A172 (cell line): ENCODE measurements at places on chromosomes 11 and 22. TPM values are rescaled to one million over a fixed set of nuclear protein-coding genes. Genes with fewer than 3 reads are reported as not detected.

DNA sequence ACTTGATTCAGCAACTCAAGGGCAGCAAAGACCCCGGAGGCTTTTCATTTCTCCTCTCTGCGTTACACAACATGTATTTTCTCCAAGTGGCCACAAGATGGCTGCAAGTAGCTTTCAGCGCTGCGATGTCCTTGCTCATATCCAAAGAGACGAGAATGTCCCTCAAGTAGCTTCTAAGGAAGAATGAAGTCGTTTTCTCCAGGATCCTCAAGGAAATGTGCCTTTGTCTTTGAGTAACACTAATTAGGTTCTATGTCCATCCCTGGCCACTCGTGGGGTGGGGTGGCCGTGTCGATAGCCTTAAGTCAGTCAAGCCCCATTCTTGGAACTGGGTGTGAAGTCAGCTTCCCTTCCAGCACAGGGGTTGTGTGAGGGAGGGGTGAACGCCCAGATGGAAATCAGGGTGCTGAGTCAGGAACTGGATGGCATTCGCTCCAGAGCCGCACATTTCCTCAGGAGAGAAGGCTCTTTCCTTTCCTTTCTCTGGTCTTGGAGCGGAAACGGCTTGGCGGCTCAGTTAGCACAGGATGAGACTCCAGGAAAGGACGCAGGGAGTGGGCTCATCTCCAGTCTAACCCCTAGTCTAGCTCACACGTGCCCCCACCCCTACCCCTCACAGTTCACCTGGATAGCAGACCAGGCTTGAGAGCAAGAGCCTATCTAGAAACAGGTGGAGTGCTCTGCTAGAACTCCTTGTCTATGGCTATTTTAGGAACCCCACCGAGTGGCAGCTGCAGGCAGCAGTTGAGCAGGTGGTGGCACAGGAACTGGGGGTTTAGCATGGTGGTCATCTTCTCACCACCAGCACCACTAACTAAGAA lies 44.3 kb downstream of the NNMT start:
- DNase-seq, result peak; percentile 80

DNA sequence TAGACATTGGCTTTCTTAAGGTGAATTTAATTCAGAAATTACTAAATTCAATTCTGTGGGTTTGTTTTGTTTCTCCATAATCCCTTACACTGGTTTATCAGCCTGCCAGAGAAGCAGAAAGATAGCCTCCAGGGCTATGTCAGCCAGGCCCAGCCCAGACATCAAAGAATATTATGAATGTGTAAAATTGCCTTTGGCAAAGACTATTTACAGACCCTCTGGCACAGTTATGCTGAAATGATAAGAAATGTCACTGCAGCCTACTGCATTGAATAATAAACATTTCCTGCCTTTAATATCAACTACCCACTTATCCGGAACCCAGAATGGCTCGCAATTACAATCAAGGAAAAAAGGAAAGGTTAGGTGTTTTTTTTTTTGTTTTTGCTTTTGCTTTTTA lies 562.5 kb upstream of the LRRC4C start:
- DNase-seq, result no peak

DNA sequence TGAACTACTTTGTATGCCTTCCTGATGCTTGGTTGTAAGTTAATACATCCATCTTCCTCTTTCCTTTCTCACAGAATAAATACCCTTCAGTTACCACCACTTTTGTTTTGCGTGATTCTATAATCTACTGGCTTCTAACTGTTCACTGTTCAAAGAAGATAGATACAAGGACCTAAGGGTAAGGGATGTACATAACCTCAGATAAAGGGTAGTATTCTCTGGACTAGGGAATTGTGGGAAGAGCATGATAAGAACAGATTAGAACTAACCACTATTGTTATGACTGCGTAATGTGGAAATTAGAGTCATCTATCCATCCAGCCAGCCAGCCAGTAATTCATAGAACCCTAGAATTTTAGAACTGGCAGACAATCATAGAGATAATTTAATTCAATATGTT lies 36.4 kb downstream of the MAP6 start:
- no peak for DNase-seq

DNA sequence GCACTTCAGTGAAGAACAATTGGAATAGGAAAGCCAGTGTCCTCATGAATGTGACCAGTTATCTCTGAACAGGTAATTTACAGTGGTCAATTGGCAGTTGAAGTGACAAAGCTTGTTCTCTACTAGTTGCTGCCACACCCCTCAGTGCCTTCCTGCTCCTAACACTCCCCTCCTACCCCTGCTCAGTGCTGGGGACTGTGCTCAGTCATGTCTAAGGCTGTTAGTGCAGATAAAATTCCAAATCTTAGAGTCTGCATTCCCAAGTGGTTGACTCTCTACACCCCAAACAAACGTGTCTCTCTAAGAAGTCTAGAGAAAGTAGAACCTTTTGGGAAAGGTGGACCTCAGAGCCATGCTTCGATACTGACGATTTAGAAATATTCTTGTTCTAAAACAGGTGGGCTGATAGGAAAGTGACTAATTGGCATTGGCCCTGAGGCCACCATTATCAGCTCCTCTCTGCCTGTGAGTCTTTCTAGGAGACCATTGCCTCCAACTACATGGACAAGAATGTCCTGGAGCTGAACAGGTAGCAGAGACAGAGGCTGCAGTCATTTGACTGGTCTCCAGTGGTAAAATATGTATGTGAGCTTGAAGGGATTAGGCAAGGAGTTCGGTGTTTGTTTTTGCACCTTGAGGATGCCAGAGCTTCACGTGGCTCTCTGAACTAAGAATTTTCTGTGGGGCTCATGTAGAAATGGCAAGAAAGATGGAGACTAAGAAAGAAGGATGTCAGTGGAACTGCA lies 22.1 kb upstream of the NNMT start:
- no peak for DNase-seq

GRCh38 chr11:60889869-60890311 lies 16.5 kb downstream of the PRPF19 start:
- DNase-seq, result no peak

DNA sequence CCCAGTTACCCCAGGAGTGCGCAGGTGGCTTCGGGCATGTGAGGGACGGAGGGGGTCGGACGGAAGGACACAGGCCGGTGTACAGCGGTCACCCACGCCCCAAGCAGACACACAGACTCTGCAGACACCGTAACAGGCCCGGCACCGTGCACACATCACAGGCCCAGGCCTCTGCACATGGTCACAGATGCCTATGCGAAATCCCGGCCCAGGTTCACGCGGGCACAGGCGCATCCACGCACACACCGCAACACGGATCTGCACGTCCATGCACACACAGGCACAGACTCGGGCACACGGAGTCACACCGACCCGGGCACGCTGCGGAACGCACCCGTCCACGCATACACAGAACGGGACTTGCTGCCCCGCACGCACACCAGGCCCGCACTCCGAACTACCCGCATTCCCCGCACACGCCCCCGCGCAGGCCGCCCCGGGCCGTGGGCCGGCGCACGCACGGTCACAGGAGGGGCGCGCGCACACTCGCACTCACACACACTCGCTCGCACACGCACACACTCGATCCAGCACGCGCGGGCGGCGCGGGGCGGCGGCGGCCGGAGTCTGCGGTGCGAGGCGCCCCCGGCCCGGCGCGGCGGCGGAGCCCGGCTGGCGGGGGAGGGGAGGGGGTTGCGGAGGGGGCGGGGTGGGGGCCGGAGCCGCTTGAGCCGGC lies at the start of gene MGAT3:
Gene MGAT3, plus strand, starts transcription at position 491 of the 676 bp plus-strand sequence. CDS start 30,336 bp downstream, outside the sequence.
- no peak for DNase-seq

DNA sequence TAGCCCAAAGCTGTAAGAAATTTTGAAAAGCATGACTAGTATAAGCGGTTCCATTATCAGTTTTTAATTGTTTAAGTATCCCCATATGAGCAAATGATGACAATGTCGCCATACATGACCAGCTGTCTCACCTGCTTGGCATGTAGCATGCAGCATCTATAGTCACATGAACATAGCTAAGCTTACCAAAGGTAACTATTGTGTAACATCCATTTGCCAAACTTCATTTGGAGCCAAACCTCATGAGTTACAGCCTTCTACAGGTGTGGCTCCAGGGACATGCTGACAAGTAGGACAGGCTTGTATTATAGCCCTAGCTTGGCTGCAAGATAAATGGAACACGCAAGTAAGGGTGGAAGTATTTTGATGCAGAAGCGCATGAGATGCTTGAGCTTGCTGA lies 30.4 kb downstream of the OR10A6 start:
- no peak for DNase-seq

- peak; percentile 66 for DNase-seq
Measured at GRCh38 chr22:36144886-36145541, 15.5 kb downstream of the APOL3 start.

DNA sequence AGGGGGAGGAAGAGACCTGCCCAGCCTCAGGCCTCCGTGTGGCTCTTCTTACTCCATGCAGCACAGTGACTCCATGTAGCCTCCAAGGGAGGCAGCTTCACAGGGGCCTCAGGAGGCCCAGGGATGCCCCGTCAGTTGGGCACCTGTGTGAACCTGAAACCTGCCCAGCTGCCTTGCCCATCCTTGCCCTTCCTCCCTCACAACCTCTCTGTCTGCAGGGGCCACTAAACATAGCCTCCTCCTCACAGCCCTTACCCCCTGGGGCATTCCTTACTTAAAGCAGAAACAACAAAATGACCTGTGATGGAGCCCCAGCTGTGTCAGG lies 7.1 kb downstream of the LRRC32 start:
- DNase-seq, result no peak

- peak; percentile 96 for DNase-seq
Measured at GRCh38 chr11:2825261-2825888, 60.2 kb downstream of the CDKN1C start.

GRCh38 chr11:108589136-108589535 lies 4.4 kb downstream of the EXPH5 start:
- DNase-seq, result no peak

- DNase-seq, result peak; percentile 35
Measured at GRCh38 chr11:95134491-95134890, 44.8 kb downstream of the ENDOD1 start.

GRCh38 chr11:33329705-33330329 lies 72.6 kb downstream of the HIPK3 start:
- peak; percentile 65 for DNase-seq

GRCh38 chr22:30304495-30305244 lies 15.4 kb upstream of the CASTOR1 start:
- no peak for DNase-seq

DNA sequence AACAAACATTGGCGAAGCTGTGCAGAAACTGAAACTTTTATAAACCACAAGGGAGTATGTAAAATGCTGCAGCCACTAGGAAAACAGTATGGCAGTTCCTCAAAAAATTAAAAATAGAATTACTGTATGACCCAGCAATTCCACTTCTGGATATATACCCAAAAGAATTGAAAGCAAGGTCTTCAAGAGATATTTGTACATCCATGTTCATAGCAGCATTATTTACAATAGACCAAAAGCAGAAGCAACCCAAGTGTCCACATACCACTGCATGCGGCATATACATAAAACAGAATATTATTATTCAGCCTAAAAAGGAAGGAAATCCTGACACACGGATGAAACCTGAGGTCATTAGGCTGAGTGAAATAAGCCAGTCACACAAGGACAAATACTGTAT lies 85.8 kb downstream of the RELT start:
- no peak for DNase-seq

DNA sequence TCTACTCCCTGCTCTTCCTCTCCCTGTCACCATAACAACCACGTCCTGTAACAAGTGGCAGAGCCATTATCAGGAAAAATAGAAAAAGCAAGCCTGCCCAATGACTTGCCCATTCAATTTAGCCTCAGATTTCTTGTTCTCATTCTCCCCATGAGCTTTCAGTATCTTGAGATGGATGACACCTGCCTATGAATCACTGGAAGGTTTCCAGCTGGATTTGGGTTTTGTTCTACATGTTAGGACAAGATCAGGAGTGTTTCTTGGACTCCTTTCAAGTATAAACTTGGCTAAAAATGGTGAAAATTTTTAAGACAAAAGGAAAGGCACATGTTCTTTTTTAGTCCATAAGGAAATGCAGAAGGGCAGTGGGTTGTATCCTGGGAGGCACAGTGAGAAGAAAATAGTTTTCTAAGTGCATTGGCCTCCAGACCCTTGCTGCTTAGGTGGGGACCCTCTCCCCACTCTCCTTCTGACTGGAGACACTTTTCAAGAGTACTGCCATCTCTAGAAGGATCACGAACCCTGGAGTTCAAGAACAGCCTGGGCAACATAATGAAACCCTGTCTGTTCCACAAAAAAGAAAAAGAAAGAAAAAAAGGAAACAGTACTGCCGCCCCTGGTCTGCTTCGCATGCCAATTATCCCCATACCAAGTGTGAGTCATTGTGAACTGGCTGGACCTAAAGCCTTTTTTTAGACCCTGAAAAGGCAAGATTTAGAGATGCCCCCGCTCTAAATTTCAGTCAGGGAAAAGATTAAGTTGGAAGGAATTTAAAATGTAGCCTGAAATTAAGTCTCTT lies 51.0 kb downstream of the MTNR1B start:
- DNase-seq, result peak; percentile 68

DNA sequence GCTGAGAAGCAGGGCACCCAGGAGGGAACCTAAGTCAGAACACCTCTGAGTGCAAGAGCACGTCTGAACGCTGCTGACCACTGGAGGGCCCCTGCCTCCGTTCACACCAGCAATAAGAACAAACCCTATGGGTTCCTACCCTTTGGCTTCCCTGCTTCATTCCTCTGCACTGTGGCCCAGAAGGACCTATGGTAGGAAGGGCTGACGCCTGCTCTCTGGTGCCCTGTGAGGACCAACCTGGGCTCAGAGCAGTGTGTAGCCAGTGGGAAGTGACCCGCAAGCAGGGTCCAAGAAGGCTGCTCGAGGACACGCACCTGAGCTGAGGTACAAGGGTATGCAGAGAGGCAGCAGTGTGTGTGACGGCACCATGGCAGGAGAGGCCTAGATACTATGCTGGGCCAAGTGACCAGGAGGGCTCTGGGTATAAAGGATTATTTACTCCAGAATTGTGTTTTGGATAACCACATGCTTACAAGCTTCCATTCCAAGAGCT lies 68.8 kb upstream of the CLTCL1 start:
- DNase-seq, result no peak

- DNase-seq, result no peak
Measured at GRCh38 chr22:44411226-44412135, 86.6 kb downstream of the RTL6 start.

GRCh38 chr22:25061134-25061533 lies 108.6 kb downstream of the KIAA1671 start:
- DNase-seq, result no peak

DNA sequence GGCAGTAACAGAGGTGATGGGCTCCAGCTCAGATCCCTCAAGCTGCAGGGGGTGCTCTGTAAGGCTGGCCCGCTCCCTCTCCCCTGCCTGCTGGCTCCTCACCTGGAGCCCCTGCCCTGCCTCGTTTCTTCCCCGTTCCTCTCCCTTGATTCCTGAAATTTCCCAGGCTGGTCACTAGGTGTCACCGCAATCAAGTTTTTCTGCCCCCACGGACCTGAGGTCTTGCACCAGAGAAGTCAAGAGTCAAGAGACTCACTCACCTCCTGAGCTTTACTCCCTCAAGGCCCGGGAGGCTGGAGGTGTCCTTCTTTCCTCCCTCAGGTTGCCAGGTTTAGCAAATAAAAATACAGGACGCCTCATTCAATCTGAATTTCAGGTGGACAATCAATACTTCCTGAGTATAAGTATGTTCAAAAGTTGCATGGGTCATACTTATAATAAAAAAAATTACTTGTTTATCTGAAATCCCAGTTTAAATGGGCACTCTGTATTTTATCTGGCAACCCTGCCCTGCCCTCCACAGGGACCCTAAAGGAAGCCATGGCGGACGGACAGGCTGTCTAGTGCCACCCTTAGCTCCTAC lies 69.2 kb downstream of the SCUBE1 start:
- peak; percentile 25 for DNase-seq

Gene YAP1
- total RNA-seq, result 33.2 and 44.5 TPM in 2 replicates

Gene MPEG1
- total RNA-seq, result not detected in 2 replicates

Gene KCNJ11
- 0.09 and 0.26 TPM in 2 replicates for total RNA-seq

Gene TPBGL
- total RNA-seq, result not detected in 2 replicates

Gene KCNK7
- 0.86 TPM in 1 of 2 replicates, not detected in the other for total RNA-seq
